ENCODE measurements at places on chromosomes 1 and 21.

- no peak for DNase-seq
These were observed 13.6 kb downstream of the MTF1 start for GRCh38 chr1:37845786-37846185.

GRCh38 chr1:109906160-109906838 is 4.3 kb upstream of the CSF1 start:
- DNase-seq = no peak

- no peak for DNase-seq
These were observed 69.4 kb upstream of the SOX13 start for GRCh38 chr1:204003536-204003935.

DNA sequence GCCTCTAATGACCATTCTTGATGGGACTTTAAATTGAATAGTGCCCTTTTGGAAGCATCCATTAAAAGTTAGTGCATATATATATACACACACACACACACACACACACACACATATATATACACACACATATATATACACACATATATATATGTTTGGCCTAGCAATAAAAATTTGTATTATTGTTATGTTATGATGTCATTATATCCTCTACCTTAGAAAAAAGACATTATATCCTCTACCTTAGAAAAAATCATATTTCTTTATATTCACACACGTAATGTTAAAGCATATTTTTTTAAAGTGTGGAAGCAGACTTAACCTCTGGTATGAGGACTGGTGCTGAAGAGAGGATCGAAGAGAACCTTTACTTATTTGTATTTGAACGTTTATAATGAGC is 43.3 kb downstream of the EBNA1BP2 start:
- DNase-seq = no peak

- DNase-seq = peak; percentile 25
These were observed 106.7 kb downstream of the SLC45A1 start for GRCh38 chr1:8424539-8425116.

DNA sequence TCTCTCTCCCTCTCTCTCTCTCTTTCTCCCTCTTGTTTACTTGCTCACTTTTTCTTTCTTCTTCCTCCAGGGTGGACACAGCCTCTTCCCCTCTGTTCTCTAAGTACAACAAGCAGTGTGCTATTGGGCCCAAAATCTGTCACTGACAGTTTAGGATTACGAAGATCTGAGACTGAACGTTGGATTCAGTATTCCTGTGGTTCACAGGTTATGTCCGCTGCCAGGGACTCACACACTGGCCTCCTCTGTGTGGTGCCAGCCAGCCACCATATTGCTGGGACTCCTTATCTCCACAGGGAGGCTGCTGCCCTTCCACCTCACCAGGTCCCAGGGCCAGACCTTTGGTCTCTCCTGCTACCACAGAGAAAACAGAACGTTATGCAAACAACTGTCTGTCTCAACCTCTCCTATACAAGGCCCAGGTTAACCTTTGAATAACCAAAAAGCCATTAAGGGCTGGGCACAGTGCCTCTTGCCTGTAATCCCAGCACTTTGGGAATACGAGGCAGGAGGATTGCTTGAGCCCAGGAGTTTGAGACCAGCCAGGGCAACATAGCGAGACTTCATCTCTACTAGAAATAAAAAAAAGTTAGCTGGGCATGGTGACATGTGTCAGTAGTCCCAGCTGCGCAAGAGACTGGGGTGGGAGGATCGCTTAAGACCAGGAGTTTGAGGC is 171.9 kb upstream of the RAB4A start:
- no peak for DNase-seq

DNA sequence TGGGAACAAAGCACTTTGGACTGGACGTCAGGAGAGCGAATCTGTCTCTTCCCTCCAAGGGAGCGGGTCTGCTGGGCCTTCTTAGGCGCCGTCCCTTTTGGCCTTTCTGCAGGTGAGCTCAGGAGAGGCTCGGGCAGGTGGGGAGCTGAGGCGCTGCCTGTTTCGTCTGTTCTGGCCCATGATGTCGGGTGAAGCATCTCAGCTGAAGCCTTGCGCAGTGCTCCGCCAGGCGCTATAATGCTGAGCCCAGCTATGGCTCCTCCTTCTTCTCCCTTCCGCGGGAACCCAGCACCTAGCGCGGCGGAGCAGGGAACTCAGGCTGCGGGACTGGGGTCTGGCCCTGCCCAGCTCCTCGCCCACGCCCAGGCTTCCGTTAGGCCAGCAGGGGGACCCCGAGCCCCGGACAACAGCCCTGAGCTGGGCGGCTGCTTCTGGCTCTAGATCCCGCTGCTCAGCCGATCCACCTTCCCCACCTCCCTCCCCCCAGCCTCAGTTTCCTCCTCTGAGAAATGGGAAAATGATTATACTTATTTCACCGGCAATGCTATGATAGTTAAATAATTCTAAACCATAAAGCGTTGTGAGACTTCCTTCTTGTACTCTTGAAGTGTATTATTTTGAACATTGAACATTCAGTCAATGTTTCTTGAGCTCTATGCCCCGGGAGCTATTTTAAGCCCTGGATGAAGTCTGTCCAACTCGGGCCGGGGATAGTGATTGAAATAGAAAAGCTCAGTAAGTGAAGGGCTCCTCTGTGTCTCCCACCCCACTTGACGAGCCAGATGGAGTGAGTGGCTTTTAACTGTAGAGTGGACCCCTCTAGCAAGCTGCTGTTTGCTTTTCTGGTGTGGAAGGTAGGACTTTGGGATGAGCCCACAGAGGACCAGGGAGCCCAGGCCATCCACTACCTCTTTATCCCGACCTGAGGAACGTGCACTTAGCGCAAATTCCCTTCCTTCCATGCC is 9.6 kb upstream of the ADORA1 start:
- DNase-seq = no peak

DNA sequence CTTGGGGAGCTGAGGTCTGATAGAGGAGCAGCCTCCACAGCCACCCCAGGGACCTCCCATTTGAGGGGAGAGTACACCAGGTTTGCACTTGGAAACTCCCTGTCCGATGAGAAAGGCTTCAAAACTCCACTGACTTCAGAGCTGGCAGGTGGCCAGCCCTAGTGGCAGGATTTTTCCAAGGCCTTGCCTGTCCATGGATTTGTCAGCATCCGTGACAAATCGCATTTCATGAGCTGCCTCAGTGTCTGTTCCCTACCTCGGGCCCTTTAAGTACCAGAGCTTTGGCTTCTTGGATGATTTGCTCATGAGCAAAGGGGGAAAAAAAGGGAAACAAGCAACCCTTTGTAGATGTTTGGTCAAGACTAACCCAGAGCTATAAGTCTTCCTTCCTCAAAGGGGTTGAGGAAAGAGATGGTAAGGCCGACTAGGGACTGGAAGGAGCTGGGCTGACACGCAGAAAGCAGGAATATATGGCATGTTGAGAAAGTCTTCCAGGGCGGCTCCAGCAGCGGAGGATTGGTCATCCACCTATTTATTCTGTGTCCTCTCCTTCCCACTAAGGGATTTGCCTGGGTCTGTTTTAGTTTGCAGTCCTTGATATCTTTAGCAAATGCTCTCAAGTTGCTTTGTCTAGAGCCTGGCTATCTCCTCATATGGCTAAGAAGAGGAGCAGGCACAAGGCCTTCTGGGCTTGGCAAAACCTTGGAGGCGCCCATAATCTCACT is 2.7 kb upstream of the HSPG2 start:
- peak; percentile 62 for DNase-seq

GRCh38 chr1:244048256-244049161 is 2.6 kb upstream of the ZBTB18 start:
- DNase-seq = peak; percentile 100

GRCh38 chr1:154669464-154670282 is 61.7 kb upstream of the ADAR start:
- DNase-seq = peak; percentile 63
